ENCODE measurements at places on chromosomes 11 and 22.
A peak's percentile ranks its signal among the peaks of the same experiment; 100 is the strongest.

DNA sequence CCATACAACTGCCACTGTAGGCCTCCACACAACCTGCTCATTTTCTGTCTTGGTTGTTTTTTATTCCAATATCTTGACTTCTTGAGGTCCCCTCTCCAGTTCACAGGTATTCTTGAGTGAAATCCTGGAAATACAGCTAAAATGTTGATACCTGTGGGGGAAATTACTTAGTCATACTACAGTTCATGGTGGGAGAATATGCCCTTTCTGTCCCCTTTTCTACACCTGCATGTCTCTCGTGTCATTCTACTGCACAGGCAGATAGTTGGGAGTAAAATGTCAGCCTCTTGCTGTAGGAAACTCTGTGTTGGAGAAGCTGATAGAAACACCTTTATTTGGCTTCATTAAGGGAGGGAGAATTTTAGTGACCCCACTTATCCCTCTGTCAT lies 4.6 kb downstream of the OOSP4A start:
- DNase-seq, result no peak

DNA sequence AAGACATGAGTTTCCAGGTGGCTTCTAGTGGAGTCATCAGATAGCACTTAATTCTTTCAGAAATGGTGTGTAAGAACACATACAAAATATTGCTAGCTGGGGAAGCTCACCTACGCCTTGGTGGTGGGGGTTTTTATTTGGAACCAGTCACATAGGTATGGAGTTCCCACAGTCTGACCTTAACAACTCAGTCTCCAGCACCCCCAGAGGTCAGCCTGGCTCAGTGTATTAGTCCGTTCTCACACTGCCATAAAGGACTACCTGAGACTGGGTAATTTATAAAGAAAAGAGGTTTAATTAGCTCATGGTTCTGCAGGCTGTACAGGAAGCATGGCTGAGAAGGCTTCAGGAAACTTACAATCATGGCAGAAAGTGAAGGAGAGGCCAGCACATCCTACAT lies 317.5 kb upstream of the ZC3H12C start:
- no peak for DNase-seq

DNA sequence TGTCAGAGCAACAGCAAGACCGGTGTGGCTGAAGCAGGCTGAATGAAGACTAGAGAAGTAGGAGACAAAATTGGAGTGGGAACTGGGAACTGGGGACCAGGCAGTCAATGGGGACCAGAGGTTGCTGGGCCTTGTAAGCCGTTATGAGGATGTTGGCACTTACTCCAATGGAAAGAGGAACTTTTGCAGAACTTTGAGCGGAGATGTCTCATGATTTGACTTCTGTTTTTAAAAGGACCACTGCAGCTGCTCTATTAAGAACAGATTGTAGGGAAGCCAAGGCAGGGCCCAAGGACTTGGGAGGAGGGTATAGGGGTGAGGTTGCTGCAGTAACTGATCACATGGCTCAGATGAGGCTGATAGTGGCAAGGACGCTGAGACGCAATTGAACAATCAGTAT lies 34.2 kb downstream of the IL18 start:
- no peak for DNase-seq

GRCh38 chr22:45534339-45535192 lies 31.9 kb downstream of the FBLN1 start:
- no peak for DNase-seq

- DNase-seq, result no peak
These were observed 21.0 kb downstream of the ASRGL1 start for GRCh38 chr11:62358273-62358672.

DNA sequence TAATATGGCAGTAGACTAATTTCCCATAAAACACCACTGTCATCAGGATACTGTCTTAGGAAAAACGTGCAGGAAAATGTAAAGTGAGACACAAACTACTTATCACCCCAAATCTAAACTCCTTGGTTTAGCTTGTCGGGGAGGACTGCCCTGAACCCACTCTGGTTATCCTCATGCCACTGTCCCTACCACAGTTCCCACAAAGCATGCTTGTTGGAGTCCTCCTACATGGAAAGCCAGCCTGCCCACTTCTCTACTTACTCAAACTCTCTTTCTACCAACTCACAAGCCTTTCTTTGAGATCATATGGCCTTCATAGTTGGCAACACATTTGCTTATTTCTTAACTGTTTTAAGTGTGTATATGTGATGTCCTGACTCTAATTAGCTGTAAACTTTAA lies 179.0 kb downstream of the SWAP70 start:
- no peak for DNase-seq

DNA sequence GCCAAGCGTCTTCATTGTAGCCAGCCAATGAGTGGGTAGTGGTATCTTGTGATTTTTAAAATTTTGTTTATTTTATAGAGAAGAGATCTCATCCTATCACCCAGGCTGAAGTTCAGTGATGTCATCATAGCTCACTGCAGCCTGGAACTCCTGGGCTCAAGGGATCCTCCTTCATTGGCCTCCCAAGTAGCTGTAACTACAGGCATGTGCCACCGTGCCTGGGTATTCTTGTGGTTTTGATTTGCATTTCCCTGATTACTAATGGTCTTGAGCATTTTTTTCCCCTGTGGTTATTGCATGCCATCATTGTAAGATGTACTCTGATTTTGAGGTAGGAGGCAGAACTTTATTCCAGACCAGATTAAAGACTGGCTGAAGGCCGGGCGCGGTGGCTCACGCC lies 2.4 kb upstream of the DENND6B start:
- DNase-seq, result no peak

- no peak for DNase-seq
These were observed 28.4 kb upstream of the SYT7 start for GRCh38 chr11:61609000-61609979.

- DNase-seq, result no peak
These were observed 342.6 kb downstream of the SOX6 start for GRCh38 chr11:16013649-16014275.

DNA sequence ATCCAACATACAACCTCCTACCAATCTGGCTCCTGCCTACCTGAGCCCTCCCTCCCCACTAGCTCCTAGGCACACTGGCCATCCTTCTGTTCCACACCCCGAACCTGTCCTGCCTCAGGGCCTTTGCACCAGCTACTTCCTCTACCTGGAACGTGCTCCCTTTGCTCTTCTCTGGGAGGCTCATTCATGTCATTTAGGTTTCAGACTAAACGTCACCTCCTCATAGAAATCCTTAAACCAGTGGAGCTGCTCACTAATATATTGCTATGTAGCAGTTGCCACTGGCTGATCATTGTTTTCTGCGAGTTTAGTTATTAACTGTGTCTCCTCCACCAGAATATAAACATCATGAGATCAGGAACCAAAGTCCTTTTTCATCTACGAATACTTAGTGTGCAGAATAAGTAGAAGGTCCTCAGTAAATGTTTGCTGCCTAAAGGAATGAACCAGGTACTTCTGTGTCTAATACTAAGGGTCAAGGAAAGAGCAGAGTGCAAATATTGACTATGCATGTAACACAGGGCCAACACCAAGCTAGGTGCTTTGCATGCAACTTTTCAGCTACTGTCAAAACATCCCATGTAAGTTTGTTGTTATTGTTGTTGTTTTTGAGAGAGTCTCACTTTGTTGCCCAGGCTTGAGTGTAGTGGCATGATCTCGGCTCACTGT lies 277.6 kb upstream of the SYN3 start:
- no peak for DNase-seq

DNA sequence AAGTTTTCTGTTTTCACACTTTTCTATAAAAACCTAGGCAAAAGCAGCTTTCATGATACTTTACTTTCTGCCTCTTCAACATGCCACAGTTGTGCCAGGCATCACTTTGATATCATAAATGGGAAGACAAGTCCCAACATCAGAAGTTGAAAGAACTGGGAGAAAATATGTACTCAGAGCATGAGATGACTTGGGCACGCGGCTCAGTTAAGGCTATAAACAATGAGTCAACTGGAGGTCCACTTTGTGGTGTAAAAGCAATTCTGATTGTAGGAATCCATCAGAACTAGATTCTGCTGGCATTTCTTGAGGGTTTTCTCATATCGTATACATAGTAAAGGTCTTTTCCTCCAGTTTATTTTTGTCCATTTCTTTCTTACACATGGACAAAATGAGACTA lies 109.7 kb upstream of the USP47 start:
- no peak for DNase-seq

GRCh38 chr11:68142028-68142412 lies 20.8 kb upstream of the CHKA start:
- DNase-seq, result no peak

- DNase-seq, result no peak
These were observed 261.3 kb upstream of the ARHGAP20 start for GRCh38 chr11:110973401-110973980.

- no peak for DNase-seq
These were observed 26.7 kb downstream of the CD44 start for GRCh38 chr11:35165423-35166368.

GRCh38 chr11:55367674-55368073 lies at the start of gene OR4A15:
OR4A15 (plus strand) TSS chr11:55367974; CDS start chr11:55367974, 0 bp downstream.
- no peak for DNase-seq

DNA sequence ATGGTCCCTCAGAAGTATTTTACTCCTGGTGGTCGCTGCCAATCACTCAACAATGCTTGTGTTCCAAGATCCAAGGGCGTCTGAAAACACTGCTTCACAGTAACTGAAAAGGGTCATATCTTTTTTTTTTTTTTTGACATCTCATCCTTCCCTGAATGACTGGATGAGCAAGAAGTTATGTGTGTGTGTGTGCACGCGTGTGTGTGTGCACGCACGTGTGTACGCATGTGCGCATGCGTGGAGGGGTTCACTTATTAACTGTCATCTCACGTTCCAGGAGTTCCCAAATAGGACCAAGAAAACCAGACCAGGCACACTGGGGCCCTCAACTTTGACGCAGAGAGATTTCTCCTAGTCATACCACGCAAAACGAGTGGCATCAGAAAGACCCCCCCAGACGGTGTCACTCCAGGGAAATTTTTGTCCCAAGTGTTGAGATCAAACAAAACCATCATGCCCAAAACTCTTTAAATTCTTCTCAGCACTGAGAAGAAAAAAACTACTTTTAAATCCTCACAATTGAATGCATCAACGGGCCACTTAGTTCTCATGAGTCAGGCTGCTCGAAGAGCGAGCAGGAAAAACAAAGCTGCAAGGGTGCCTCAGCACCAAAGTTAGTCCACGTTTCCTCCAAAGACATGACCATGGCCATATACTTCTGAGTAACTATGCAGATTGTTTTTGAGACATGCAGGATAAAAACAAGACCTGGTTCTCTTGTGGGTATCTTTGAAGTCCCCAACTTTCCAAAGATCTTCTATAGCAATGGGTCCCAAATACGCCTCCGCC lies 12.9 kb downstream of the MN1 start:
- no peak for DNase-seq

GRCh38 chr11:117070016-117070415 lies 28.2 kb downstream of the SIK3 start:
- no peak for DNase-seq

DNA sequence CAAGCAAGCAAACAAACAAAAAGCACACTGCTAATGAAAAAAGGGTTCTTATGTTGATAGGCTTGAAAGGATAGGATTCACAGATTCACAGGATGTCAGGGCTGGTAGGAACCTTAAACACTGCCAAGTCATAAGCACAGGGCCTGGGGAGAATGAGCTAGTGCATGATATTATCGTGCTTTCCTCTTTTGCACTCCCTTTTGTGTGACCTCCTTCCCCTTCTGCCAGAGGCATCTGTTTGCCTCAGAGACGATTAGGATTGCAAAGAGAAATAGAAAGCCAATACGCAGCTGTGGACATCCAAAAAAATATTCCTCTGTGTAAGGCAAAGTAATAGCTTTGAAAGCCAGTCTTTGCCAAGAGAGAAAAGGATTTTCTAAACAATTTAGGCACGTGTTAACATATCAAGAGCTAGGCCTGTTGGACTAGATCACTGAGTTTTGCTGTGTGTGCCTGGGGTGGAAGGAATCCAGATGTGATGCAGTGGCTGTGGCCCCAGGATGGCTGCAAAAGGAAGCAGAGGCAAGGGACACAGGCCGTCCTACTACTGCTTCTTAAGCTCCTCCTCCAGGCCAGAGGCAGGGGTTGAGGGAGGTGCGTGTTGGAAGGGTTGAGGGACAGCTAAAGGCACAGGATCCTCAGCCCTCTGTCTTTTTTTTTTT lies 30.6 kb downstream of the MCHR1 start:
- no peak for DNase-seq

GRCh38 chr22:23521441-23522113 lies 58.5 kb downstream of the IGLL1 start:
- peak; percentile 69 for DNase-seq

DNA sequence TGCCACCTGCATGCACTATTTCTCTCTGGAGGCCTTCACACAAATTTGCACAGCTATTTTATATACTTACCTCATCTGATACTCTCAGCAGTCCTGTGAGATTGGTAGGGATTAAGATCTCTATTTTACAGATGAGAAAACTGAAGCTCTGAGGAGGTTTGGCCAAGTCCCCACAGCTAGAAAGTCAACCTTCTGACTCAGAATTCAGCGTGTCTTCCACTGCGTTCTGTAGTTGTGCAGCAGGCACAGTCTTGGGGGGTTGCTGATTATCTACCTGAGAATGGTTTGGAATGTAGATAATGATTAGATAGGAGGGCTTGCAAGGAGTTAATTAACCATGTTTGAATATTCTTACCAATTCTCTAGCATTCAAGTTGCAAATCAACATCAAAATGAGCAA lies 2.5 kb upstream of the SORL1 start:
- no peak for DNase-seq

- DNase-seq, result no peak
These were observed 91.6 kb downstream of the STIM1 start for GRCh38 chr11:3947061-3947460.

GRCh38 chr22:24095826-24096757 lies 85.0 kb downstream of the CABIN1 start:
- DNase-seq, result no peak

DNA sequence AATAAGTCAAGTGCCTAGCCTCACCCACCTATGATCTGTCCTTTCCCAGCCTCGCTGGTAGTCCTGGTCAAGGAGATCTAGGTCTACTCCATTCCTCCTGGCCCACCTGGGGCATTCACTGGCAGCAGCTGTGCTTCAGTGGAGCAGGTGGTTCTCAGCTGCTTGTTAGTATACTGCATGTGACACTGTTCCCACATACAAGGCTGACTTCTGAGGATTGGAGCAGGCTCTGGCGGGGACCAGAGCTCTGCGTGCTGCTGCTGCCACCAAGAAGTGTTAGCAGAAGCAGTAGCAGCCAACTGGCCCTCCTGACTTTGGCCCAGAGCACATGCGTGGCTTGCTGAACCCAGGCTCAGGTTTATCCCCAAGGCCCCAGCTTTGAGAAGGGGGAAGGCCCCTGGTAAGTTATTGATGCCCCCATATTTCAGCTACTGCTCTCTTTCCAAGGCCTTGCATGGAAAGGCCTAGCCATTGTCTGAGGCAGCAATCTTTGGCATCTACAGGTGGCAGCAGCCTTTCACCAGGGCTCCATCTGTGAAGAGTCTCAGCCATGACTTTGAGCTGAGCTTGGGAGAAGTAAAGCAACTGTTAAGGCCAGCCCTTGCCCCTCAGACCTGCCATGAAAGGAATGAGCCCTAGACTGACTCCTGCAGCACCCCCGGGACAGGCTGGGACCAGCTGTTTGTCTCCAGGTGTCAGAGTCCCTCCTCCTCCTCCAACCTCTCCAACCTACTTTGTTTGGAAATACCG lies 26.5 kb downstream of the ARHGAP1 start:
- no peak for DNase-seq

Measured in brain pericyte (primary cell).